Lung (tissue), 17 donors: ENCODE measurements at places on chromosomes 1 and 21.

DNA sequence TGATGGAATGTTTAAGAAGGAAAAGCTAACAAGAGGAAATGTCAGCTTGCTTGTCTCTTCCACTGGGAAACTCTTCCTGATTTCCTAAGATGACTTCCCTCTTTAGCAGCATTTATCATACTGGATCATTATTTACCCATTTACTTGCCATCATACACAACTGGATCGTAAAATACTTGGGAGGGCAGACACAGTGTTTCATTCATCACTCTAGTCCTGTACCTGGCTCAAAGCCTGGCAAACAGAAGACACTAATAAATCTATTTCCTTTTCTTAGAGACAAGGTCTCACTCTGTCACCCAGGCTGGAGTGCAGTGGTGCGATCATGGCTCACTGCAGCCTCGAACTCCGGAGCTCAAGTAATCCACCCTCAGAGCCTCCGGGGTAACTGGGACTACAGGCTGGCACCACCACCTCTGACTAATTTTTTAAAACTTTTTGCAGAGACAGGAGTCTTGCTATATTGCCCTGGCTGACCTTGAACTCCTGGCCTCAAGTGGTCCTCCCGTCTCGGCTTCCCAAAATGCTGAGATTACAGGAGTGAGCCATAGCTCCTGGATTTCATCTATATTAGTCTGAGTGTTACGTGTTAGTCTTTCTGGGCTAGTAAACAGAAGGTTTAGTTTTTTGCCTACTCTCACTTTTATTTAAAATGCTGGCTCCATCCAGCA lies 574.6 kb downstream of the SMYD3 start:
- DNase-seq, result no peak

- no peak for DNase-seq
Measured at GRCh38 chr1:64956733-64957441, 9.5 kb downstream of the JAK1 start.

GRCh38 chr1:226533220-226533619 lies 15.3 kb upstream of the STUM start:
- DNase-seq, result no peak

GRCh38 chr1:184362876-184363275 lies 24.0 kb upstream of the C1orf21 start:
- no peak for DNase-seq

DNA sequence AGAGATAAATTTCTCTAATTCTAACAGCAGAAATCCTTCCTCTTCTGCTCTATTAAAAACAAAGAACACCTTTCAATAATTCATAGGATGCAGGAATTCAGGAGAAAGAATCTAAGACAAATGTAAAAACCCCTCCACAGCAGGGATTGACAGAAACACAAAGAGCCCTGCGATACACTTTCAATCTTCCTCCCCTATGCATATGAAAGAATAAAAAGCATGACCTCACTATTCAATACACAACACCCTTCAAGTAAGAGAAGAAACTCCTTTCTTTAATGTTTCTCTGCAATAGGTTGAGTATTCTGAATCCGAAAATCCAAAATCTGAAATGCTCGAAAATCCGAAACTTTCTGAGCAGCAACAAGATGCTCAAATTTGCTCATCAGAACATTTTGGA lies 17.1 kb downstream of the SRSF4 start:
- no peak for DNase-seq

- DNase-seq, result no peak
Measured at GRCh38 chr1:157197906-157198435, 59.8 kb upstream of the ETV3 start.

DNA sequence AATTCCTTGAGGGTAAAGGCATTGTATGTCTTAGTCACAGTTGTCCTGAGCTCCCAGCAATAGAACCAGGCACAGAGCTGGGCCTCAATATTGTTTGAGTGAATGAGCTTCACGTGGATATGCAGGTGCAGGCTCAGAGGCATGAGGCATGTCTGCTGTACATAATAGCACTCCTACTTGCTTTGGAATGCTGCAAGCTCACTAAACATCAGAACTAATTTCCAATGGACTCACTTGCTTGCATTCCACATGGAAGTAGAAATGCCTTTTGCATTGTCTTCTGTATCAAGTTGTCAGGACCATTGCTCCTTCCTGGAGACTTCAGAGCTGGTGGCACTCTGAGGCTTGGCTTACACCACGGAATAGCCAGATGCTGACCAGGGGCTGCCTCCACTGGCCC lies 37.1 kb downstream of the INAVA start:
- no peak for DNase-seq

DNA sequence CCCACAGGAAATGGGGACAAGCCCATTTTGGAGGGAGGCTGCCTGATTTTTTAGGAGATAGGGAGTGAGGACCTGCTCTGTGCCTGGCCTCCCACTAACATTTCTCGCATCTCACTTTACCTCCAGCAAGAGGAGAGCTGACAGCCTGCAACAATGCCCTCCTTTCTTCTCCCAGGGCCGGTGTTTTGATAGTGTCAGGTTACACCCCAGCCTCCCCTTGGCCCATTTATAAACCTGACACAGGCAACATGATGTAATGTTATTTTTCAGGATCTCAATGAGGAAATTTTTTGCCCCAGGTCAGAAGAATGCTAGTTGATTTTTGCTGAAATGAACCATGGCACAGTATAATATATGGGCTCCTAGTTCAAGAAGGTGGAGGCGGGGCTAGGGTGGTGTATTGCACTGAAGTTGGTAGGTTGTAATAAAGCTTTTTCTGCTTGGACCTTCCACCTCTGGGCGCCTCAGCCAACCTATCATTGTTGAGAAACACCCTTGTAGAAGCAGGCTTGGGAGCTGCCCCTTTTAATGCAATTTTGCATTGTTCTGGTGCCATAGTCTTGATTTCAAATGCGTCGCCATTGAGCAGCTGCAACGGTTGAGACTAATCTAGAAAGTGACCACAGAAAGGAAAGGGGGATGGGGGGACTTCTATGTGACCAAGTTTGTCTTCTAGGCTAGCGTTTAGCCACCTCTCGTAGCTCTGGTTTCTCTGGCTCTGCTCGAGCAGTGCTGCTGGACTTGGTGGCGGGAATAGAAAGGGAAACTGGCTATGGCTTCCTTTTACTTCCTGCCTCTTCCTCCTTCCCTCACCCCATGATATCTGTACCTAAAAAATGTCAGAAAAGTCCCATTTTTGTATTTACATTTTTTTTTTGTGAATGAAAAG lies 53.0 kb downstream of the PBX1 start:
- DNase-seq, result peak; percentile 71

- no peak for DNase-seq
Measured at GRCh38 chr1:15180945-15181523, 27.5 kb downstream of the TMEM51 start.

DNA sequence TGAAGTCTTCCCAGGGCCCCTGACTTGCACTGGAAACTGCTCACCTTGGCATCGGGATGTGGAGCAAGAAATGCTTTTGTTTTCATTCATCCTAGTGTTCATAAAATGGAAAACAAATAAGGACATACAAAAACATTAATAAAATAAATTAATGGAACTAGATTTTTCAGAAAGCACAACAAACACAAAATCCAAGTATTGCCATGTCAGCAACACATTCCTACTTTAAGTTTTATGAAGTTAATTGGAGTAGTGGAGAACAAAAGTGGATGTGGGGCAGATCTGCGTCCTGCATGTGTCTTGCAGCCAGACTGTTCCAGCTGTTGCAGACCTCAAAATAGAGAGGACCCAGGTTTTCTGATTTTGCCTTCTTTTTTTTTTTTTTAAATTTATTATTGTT lies 32.9 kb downstream of the PRMT2 start:
- no peak for DNase-seq

DNA sequence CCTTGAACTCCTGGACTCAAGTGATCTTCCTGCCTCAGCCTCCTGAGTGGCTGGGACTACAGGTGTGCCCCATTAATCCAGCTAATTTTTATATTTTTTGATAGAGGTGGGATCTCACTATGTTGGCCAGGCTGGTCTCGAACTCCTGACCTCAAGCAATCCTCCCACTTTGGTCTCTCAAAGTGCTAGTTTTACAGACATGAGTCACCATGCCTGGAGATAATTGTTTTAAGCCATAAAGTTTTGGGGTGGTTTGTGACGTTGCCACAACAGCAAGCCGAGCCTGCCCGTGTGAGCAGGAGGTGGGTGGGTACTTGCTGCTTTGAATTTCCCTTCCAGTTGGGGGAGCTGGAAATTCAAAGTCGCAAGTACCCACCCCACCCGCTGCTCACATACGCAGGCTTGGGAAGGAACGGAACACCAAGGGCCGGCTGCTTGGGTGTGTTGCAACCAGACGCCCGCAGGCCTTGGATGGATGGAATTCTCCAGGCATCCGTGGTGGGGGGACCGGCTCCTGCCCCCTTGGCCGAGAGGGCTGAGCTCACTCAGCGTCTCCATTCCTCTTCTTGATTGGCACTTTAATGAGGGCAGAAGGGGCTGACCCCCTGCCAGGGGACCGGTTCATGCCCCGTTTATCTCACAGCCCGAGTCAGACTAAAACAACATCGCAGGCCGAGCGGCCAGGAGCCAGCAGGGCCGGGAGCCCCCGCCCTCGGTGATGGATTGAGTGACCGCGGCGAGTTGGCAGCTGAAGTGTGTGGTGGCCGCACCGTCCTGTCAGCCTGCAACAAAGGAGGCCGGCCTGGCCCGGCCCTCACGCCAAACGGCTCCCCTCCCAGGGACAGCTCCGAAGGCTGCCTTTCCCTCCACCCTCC lies 78.1 kb downstream of the DHRS3 start:
- DNase-seq, result peak; percentile 93

GRCh38 chr1:52602856-52603600 lies 857 bp downstream of the GPX7 start:
- peak; percentile 78 for DNase-seq

- peak; percentile 97 for DNase-seq
Measured at GRCh38 chr1:109620841-109621286, 1.2 kb downstream of the AMPD2 start.

DNA sequence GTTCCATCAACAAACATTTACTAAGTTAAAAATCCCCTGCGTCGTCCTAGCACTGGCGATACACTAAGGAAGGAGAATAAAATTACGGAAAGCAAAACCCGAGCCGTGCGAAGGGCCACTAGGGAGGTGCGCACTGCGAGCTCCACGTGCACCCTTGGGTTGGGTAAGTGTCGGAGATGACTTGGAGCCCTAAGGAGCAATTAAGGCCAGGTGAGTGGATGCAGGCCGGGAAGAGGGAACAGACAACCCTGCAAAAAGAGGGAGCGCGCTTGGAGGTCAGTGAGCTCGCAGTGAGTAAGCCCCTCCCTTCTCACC lies 704 bp downstream of the WDR4 start:
- DNase-seq, result no peak

GRCh38 chr1:2014741-2015735 lies 4.1 kb upstream of the GABRD start:
- no peak for DNase-seq

GRCh38 chr1:4256351-4256750 lies 356.3 kb upstream of the C1orf174 start:
- no peak for DNase-seq

- no peak for DNase-seq
Measured at GRCh38 chr1:164702216-164702615, 143.2 kb downstream of the PBX1 start.

GRCh38 chr1:223628233-223629125 lies 37.0 kb downstream of the CAPN8 start:
- peak; percentile 31 for DNase-seq

- no peak for DNase-seq
Measured at GRCh38 chr1:17347769-17348592, 24.0 kb upstream of the PADI6 start.
